DMS79 (cell line): ENCODE measurements at places on chromosomes 4 and X.

DNA sequence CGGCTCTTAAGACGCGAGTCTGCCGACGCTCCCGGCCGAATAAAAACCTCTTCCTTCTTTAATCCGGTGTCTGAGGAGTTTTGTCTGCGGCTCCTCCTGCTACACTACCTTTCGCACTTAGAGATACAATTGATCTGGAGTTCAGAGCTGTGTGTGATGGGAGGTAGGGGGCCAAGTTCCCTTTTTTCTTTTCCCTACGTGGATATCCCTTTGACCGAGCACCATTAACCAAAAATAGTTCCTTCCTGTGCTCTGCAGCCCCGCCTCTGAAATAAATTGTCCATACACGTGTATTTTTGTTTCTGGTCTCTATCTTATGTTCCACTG is 555 bp upstream of the PGM2 start:
- no peak for DNase-seq

GRCh38 chr4:100935090-100935489 is 412.2 kb downstream of the PPP3CA start:
- no peak for DNase-seq

DNA sequence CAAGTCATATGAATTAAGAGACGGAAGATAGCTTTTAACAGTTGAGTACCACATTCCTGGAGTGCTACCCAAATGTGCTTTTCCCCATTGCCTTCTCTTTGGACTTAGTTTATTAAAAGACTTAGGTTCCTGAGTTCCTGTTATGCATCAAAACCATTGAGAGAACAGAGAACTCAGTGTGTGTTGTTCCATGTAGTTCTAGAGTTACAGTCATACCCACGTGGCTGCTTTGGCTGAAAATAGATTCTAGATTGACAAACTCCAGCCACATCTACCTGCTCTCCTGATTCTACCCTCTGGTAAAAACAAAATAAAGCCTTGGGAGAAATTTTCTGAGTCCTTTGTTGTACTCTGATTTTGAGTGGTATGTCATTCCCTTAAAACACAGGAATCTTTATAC is 385.4 kb downstream of the IL15 start:
- DNase-seq: no peak

- no peak for DNase-seq
These were observed 101.8 kb upstream of the ANK2 start for GRCh38 chr4:112947616-112948015.

DNA sequence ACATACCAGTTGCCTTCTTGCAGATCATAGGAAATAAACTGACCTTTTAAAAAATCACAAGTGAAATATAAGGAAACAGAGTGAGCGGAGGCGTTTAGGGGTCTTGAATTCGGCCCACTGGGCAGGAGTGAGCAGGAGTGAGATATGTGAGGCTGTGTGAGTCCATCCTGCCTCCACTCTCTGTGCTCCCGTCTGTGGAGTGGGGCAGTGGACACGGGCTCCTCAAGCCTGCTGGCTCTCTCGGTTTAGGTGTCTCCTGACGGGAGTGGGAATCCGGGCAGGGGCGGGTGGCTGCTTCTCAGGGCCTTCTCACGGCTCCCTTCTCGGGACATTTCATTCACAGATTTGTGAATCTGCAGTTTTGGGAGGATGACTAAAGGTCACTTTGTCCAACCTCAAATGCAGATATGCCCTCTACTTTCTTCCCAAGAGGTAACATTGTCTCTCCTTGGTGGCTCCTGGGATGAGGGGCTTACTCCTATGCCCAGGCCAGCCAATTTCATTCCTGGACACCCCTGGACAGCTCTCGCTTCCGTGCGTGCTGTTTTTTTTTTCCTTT is 27.6 kb downstream of the CYTL1 start:
- DNase-seq: no peak
